ENCODE measurements at places on chromosomes 5 and 9.
A peak's percentile ranks its signal among the peaks of the same experiment; 100 is the strongest.

DNA sequence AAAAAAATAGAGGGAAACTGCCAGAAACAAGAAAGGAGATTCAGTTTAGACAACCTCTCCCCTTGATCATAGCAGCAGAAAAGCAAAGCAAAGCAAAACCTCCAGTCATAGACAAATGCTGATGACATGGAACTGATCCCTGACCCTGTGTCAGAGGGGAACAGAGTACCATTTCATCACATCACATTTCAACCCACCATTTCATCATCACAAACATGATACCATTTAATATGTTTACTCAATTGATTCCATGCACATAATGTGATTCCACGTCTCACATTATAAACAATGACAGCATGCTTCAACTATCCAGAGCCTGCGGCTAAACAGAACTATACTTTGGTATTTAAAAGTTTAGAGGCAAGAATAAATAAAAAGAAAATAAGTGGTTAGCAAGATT is 28.7 kb upstream of the ACOT12 start:
- DNase-seq = no peak

DNA sequence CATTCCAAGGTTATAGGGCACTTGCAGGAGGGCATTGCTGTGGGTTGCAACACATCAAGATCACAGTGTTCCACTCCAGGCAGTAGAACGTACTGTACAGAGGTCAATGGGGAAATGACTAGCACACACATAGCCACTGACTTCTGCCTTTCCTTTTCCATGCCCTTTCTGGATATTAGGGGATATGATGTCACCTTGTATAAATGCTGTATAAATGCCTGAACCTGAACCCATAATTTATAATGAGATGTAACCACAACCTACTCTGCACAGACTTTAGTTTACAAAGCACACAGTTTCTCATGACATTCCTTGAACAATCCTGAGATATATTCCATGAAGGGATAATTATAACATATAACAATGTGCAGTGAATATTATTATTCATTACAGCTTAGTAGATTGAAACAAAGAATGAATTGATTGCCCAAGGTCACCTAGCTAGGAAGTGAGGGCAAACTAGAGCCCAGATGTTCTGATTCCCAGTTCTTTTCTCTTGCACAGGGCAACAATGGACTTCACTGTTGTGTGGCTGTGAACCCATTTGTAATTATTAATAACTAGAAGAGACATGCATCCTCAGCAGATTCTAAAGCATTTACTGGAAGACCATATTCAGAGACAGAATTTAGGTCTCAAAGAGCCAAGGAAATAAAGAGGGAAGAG is 5.6 kb upstream of the ABLIM3 start:
- DNase-seq = no peak

DNA sequence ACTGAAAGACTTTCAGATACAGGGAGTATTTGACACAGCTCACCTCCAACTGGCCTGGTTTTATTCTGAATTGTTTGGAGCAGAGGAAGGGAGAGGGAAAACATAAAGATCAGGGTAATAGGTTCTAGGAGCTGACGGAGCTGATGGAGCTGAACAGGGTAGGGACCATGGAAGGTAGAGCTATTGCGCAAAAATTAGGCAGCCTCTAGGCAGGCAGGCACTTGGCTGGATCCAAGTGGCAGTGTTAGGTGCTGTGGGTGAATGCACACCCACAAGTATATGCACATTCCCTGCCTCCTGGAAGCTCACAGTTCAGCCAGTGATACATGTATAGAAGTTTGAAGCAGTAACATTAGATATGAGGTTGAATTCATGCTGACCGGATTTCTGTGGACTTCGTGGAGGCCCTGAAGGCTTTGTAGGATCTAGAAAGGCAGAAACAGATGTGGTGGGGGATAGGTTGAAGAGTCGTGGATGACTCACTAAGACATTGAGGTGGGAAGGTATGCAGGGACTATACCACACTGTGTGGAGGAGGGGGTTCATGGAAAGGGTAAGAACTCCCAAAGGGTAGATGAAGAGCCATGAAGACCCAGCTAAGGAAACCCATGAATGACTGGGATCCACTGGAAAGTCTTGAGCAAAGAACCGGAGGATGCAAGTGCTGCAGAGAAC is 50.8 kb downstream of the WWC1 start:
- DNase-seq = no peak

DNA sequence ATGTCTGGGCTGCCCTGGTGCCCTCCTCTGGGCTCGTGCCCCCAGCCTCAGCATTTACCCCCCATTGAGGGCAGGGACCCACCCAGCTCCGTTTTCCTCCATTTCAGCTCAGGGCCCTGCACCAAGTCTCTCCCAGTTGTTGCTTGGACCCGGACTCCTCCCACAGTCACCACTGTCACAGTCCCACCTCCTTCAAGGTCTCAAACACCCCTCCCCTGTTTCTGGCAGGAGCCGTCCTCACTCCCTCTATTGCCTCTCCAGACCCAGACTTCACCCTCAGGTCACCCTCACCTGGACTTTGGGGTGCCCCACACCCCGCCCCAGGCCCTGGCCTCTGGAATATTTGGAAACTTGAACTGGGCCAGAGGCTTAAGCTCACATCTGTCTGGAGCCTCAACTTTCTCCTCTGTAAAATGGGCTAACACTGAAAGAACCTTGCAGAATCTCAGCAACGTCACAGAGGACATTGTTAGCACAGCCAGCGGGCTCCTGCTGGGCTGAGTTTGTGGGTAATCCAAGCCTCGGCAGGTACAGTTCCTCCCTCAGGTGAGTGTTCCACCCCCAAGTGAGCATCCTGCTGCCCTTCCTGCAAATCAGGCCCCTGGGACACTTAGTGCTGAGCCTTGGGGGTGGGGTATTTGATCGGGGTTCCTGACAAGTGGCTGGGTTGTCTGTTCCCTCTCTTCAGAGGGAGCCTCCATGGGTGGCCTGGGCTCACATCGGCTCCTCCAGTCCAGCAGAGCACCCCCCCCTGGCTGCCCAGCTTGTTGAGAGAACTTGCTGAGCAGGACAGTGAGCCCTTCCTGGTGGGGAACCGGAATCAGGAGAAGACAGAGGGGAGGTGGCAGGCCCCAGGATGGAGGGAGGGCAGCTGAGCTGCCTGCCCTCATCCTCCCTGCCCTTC is 130.1 kb downstream of the C9orf50 start:
- DNase-seq = no peak

DNA sequence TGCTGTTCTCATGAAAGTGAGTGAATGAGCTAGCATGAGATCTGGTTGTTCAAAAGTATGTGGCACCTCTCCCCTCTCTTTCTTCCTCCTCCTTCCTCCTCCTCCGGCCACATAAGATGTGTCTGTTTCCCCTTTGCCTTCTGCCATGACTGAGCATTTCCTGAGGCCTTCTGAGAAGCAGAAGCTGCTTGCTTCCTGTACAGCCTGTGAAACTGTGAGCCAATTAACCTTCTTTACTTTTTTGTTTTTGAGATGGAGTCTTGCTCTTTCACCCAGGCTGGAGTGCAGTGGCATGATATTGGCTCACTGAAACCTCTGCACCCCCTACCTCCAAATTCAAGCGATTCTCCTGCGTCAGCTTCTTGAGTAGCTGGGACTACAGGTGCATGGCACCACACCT is 6.1 kb downstream of the S100Z start:
- DNase-seq = no peak

DNA sequence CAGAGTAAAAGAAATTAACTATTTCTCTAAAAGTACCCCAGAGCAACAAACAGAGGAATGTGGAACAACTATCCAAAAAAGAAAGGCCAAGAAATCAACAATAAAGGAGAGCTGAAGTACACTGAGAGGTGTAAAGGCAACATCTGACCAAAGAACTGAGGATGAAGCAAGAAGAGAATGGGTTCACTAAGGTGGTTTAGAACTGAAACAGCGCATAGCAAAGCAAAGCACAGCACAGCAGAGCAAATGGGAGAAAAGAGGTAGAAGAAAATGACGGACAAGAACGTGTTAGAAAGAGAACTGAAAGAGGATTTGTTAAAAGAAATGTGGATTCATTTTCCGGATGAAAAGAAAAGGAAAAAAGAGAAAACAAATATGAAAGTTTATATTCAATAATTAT is 25.8 kb downstream of the RFX3 start:
- DNase-seq = no peak

DNA sequence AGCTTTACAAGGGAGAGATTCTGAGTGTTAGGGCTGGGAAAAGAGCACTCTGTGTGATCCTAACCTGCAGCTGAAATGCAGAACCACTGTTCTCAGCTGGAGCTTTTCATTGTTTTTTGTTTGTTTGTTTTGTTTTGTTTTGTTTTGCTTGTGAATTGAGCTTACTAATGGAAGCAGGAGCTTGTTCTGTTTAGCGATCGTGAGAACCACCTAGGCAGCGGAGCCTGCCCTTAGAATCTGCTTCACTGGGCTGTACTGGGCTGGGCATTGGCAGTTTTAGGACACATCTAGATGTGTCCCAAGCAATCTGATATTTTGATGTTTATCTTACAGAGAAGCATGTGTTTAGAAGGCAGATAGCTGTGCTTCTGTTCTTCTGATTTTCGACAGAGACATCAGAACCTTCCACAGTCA is 14.3 kb downstream of the SYK start:
- DNase-seq = no peak

GRCh38 chr5:61919920-61920319 is 386.1 kb upstream of the KIF2A start:
- DNase-seq = peak; percentile 7

- no peak for DNase-seq
Observed at GRCh38 chr5:177611446-177612214, 11.7 kb downstream of the B4GALT7 start.

DNA sequence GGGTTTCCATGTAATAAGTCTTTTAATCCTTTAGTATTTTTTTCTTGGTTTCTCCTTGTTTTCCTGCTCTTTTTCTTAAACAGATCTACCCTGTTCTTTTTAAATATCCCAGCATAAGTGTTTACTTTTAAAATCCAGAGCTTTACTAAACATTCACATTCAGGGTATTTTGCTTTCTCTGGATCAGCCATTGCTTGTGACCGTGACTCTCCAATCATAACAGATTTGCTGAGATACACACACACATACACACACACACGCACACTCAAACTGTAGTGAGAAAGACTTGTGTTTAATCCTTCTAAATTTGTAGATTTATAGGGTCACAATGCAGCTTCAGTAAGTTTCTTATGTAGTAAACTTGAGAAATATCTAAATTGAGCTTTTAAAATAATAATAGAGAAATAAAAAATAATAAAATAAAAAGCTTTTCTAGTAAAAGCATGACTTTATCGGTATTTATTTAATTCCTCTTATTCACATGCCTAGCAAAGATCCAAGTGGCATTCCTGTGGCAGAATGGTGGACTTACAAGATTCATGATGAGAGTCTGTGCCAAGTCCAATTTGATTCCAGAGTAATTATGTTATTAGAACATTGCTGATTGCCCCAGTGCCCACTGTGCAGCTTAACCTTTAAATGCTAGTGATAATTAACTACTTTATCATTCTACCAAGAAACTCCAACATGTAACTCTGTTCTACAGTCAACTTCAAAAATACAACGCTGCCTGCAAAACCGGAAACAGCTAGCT is 129.0 kb downstream of the TLE4 start:
- no peak for DNase-seq

- DNase-seq = no peak
Observed at GRCh38 chr9:6833518-6834192, 75.9 kb downstream of the KDM4C start.

- no peak for DNase-seq
Observed at GRCh38 chr5:59416026-59416425, 477.5 kb downstream of the PDE4D start.

DNA sequence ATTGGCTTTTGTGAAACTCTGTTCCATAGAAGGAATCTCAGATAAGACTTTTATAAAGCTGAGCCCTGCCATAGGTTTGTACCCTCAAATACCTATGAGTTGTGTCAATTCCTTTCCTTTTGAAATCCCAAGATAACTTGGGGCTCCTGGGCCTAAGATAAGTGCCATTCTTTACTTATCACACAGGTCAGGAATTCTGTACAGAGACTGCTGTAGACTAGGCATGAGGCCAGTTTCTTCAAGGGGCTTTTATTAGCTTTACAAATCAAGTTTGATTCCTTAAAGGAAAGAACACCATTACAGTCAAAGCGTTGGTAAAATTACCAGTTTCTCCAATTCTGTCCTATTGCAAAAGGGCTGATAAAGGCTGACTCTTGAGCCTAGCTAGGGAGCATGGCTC is 39.2 kb downstream of the SHC3 start:
- DNase-seq = no peak

All from DMS79 (cell line).